Spinal cord (tissue), 10 donors: ENCODE measurements at places on chromosomes 2 and 18. TPM values are rescaled to one million over a fixed set of nuclear protein-coding genes. Genes with fewer than 3 reads are reported as not detected.

- no peaks in the 10 kb centered on the region for H3K4me1 ChIP-seq
- H3K4me3 ChIP-seq: no peak overlapping the region
- no peak overlapping the region for H3K27ac ChIP-seq
Observed at GRCh38 chr18:11872479-11873136, 21.4 kb downstream of the CHMP1B start.

GRCh38 chr2:214808981-214809750 is at the start of gene BARD1:
BARD1 (minus strand) TSS chr2:214809683; CDS start chr2:214809569, 114 bp downstream.
- peak within 1 kb of the TSS; percentile 89 for H3K4me3 ChIP-seq
- H3K27me3 ChIP-seq: no peaks in the 10 kb centered on the region
- H3K27ac ChIP-seq: peak within 1 kb of the TSS; percentile 97
- peaks cover 10% of the 10 kb centered on the region for H3K4me1 ChIP-seq
- no peaks in the 10 kb centered on the region for H3K36me3 ChIP-seq
- no peak for DNase-seq

DNA sequence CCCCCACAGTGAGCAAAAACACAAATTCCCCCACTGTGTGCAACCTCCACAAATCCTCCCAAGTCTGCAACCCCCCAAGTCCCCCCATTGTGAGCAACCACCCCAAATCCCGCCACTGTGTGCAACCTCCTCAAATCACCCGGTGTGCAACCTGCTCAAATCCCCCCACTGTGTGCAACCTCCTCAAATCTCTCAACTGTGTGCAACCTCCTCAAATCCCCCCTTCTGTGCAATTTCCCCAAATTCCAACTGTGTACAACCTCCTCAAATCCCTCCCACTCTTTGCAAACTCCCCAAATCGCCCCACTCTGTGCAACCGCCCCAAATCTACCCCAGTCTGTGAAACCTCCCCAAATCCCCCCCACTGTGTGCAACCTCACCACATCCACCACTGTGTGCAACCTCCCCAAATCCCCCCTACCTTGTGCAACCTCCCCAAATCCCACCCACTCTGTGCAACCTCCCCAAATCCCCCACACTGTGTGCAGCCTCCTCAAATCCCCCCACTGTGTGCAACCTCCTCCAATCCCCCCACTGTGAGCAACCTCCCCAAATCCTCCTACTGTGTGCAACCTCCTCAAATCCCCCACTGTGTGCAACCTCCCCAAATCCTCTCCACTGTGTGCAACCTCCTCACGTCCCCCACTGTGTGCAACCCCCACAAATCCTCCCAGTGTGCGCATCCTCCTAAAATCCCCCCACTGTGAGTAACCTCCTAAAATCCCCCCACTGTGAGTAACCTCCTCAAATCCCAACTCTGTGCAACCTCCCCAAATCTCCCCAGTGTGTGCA is 115.2 kb downstream of the TPO start:
- no peak overlapping the region for H3K4me3 ChIP-seq
- H3K36me3 ChIP-seq: no peaks in the 10 kb centered on the region
- H3K27me3 ChIP-seq: no peaks in the 10 kb centered on the region

DNA sequence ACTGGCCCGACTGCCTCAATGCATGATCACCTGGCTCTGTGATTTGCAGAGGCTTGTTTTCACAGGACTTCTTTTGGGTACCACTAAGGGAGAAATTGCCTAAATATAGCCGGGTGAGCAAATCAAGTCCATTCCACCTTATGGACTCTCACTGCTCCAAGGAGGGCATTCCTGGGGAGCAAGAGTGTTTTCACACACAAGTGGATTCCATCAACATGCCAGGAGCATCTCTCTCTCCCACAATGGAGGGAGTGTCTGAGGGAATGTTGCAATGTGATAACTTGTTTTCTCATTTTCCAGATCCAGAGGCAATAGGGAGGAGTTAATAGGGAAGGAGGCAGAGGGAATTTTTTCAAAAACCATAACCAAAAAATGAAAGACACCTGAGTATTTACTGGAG is 250.7 kb downstream of the SATB2 start:
- no peak for DNase-seq
- no peaks in the 10 kb centered on the region for H3K4me1 ChIP-seq
- no peak overlapping the region for H3K27ac ChIP-seq
- H3K27me3 ChIP-seq: no peaks in the 10 kb centered on the region
- no peaks in the 10 kb centered on the region for H3K36me3 ChIP-seq

DNA sequence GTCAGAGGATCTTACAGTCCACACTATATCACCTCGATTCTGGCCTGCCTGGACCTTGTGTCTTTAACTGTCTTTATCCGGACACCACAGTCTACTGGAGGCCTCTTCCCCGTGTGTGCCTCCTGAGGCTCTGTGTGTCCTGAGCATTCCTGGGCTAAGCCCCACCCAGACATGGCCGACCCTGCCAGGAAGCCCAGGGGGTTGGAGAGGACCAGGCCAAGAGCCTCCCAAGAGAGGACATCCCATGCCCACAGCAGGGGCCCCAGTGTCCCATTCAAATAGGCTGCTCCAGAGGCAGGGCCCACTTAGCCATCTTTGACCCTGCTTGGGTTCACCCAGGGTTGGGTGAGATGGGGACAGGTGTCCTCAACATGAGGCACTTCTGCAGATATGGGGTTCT is 84.7 kb upstream of the OTOS start:
- no peaks in the 10 kb centered on the region for H3K36me3 ChIP-seq
- H3K27me3 ChIP-seq: no peaks in the 10 kb centered on the region
- no peak for DNase-seq
- H3K27ac ChIP-seq: no peak overlapping the region
- peaks cover 5% of the 10 kb centered on the region for H3K4me1 ChIP-seq

Gene CRYGD
- 7.1 TPM for polyA plus RNA-seq

Gene SCYGR3
- polyA plus RNA-seq: not detected

DNA sequence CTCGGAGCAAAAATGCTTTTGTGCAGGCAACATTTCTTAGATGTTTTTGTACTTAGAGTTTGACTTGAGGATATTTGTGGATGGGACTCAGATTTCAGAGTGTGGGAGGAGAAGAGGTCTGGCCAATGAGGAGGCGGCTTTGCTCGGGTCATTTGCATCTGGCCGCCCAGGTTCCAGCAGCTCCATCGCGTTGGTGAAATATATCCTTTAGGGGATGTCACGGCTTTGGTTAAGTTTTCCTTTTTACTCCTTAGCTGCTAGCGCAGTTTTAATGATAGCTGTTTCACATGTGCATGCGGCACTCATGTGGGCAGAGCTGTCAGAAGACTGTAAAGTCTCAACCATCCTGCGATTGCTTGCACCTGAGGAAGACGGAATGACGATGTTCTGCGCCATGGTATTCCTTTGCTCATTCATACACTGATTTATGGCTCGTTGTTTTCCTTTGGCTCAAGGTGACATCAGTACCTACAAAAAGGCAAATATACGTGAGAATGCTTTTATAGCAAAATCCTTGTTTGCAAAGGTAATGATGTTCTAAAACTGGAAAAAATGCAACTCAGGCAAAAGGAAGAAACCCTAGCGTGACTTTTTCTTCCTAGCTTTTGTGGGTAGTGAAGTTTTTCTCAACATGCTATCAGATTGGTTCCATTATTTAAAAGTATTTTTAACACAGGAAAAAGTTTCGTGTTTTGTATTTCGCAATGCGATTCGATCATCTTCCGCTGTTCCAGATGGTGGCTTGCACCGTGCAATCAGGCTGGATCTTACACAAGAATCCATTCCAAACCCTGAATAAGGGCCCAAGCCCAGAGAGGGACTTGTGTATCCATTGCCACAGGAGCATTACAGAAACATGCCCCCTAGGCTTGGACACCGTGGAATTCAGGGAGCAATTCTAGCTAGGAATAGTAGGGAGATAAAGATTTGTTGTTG is 70.5 kb upstream of the ZNF516 start:
- H3K36me3 ChIP-seq: no peaks in the 10 kb centered on the region
- peak overlapping the region; percentile 19 for H3K4me3 ChIP-seq
- DNase-seq: peak; percentile 33
- H3K27me3 ChIP-seq: no peaks in the 10 kb centered on the region

DNA sequence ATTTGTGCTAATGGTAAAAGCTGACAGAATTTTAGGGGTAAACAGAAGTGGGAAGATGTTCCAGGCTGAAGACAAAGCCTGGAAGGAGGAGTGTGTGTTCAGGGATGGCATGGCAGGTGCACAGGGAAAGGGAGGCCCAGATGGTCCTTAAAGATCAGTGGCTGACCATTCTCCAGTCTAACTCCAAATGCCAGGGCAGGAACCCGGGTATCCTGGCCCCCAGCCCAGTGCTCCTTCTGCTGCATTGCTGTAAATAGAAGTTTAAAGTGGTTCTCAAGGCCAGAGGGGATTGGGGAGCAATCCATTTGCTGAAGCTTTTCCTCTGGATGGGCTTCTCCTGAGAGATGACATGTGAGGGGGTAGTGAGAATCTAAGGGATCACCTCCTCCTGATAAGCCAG is 158.6 kb downstream of the CTIF start:
- no peaks in the 10 kb centered on the region for H3K27me3 ChIP-seq
- peaks cover 12% of the 10 kb centered on the region for H3K36me3 ChIP-seq
- no peak for DNase-seq

DNA sequence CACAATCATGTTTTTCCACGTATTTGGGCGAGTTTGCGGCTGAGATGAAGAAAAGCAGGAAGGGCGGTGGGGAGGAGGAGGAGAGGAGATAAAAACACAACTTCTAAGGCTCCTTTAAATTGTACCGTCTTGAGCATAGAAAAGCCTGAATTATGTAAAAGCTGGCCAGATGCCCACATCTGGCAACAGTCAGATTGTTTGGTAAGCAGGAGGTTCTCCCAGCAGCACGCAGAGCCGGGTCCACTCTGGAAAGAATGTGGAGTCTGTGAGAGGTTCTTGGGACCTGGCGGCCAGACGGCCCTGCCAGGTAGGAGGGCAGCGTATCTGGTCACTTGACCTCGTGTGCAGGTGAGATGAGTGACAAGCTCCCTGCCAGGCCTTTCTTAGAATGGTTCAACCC is 215.3 kb upstream of the APCDD1 start:
- H3K4me3 ChIP-seq: no peak overlapping the region
- no peak for DNase-seq
- H3K4me1 ChIP-seq: peaks cover 20% of the 10 kb centered on the region

DNA sequence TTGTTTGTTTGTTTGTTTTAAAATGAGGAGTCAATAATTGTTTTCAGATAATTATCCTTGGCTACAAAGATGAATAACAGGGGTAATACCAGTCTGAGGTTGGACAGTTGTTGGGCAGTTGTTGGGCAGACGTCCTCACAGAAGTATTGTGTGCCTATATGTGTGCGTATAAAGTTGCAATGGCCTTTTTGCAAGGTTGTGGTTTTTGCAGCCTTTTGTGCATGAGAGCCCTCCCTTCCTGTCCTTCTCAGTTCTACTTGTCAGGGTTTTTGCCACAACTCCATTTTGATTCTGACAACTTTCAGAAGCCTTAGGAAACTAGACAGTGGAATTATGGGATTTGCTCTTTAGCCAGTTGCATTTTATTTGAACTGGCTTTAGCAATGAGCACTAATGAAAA is 6.0 kb upstream of the STK39 start:
- no peak overlapping the region for H3K27ac ChIP-seq
- H3K27me3 ChIP-seq: no peaks in the 10 kb centered on the region
- no peak for DNase-seq

DNA sequence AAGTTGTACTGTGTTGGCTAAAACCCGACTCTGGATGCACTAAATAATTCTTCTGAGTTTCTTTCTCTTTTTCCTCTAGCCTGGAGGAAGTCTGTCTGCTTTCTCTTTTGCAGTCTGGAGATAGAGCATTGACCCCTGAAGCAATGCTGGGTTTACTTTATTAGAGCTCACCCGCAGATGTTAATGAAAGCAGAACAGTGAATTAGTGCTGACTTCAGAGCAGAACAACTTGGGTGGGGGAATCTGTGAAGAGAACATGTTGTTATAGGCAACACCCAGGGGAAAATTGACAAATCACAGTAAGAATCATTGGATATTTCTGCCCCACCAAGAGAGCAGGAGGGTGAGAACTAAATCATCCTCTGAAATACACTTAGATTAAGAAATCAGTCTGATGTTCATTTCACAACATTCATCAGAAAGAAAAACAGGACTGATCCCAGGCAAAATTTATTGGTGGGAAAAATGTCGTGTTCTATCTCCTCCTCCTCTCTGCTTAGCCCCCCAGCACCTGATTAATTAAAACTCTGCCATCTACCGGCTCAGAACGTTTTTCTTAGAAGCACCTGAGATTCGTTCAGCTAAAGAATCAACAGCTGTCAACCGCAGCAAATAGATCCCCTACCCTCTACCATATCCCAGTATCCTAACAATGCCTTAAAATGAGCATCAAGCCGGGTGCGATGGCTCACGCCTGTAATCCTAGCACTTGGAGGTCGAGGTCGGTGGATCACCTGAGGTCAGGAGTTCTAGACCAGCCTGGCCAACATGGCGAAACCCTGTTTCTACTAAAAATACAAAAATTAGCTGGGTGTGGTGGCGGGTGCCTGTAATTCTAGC is 165.1 kb downstream of the FMNL2 start:
- no peaks in the 10 kb centered on the region for H3K27me3 ChIP-seq
- no peaks in the 10 kb centered on the region for H3K36me3 ChIP-seq
- peaks cover 7% of the 10 kb centered on the region for H3K4me1 ChIP-seq
- peak overlapping the region; percentile 75 for H3K27ac ChIP-seq
- no peak for DNase-seq
